ENCODE measurements at places on chromosomes 4 and X.

GRCh38 chr4:5798462-5798861 lies 87.5 kb downstream of the EVC start:
- DNase-seq: peak; percentile 7

DNA sequence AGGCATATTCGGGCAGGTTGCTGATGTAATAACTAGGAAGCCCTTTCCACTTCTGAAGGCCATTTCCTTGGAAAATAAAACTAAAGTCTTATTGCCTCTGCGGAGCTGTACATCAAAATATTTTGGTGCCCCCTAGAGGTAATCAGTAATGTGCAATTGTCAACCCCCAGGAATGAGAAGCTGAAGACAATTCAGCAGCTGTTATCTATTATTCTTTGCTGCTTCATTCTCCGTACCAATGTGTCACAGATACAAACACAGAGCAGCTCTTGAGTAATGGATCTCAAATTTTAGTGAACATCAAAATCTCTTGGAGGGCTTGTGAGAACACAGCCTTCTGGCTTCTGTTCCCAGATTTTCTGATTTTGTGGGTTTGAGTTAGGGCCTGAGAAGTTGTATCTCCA lies 3.5 kb upstream of the SLIT2 start:
- peak; percentile 88 for DNase-seq

DNA sequence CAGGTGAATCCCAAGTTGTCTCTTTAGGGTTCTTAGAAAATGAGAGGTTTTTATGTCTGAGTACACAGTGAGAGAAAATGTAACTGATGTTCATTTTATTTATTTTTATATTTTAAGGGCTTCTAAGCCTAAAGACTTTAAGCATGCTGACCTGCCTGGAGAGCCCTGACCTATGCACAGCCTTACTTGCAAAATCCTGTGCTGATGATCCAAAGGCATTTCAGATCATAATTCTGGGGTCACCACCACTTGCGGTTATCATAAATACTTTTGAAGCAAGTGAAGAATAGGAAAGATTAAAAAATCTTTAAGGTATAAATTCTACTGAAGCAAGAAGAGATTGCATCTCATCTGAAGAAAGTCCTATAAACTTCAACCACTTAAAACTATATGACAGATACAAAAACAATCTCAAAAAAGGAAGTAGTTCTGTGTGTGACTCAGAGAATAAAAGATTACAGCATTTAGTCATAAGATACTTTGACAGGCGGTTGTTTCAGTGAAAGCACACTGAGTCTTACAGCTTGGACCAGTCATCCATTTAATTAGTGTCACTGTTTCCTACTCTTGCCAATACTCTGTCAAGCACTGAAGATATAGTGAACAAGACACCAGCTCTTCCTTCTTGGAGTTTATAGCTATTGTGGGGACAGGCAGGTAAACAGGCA lies 245.2 kb upstream of the DIPK2B start:
- peak; percentile 43 for DNase-seq

DNA sequence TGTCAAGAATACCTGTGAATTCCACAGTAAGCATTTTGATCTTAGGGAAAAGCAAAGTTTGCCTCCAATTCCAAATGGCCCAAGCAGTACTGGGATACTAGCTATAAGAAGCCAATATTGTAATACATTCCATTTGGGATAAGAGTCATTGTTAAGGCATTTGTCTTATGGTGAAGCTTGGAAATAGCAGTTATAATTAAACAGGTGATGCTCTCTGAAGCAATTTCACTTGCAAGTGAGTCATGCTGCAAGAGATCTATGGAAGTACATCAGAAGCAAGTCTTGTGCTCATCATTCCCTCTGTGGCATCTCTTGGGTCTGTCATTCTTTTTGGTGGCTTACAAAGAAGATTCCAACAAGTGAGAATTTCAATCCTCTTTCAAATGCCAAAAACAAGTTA lies 386.4 kb upstream of the RPS6KA3 start:
- DNase-seq: no peak

DNA sequence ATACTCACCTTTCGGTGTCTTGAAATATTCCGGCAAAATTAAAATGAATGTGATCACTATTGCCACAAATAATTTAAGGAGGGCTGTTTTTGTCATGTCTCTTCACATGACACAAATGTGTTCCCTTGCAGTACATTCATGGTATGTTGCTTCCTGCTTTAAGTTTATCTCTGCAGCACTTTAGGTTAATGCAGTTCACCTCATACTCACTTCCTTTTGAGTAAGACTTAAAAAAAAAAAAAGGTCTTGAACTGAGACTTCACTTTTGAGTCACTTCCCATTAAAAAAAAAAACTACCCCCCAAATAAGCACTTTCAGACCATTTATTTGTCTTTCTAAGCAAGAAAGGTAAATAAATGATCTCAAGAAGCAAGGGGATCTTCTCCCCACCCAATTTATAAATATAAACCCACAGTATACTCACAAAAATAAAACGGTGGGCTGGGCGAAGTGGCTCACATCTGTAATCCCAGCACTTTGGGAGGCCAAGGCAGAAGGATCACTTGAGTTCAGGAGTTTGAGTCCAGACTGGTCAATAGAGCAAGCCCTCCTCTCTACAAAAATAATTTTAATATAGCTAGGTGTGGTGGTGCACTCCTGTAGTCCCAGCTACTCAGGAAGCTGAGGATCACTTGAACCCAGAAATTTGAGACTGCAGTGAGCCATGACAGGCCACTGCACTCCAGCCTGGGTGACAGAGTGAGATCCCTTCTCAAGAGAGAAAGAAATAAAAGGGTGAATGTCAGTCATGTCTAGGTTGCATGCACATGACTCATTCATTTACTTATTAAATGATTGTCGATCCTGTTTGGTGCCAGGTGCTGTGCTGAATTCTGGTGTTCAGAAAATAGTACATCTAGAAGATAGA lies at the start of gene TMEM156:
Gene TMEM156, minus strand, starts transcription at position 192 of the 868 bp plus-strand sequence. Its CDS starts 96 bp downstream, at position 96.
- no peak for DNase-seq

GRCh38 chr4:36226430-36227227 lies 17.7 kb downstream of the ARAP2 start:
- no peak for DNase-seq

DNA sequence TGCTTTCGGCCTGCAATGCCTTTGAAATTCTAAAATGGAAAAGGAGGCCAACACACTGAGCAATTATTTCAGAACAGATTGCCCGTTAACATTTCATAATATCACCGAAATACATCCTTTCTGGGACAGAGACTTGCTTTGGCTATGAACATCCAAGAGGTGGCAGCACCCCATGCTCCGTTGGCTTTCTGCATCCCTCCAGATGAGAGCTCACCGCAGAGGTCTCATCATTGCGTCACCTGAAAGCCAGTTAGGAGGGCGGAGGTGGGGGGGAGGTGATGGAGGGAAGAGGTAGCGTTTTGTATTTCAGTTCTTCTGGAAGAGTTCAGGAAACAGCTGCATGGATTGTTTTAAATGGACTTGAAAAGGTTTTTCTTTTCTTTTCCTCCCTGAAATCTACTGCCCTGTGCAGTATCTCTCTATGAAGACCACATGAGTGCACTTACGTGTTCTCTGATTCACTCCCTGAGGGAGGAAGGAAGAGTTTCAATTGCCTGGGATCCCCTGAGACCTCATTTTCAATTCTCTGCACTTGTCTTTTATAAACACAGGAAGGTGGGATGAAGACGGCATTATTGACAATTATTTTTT lies 166.8 kb upstream of the PGRMC2 start:
- DNase-seq: peak; percentile 92

- no peak for DNase-seq
Measured at GRCh38 chrX:41350150-41350975, 16.4 kb downstream of the DDX3X start.

GRCh38 chrX:150569155-150569477 lies 695 bp downstream of the MTM1 start:
- DNase-seq: peak; percentile 25

DNA sequence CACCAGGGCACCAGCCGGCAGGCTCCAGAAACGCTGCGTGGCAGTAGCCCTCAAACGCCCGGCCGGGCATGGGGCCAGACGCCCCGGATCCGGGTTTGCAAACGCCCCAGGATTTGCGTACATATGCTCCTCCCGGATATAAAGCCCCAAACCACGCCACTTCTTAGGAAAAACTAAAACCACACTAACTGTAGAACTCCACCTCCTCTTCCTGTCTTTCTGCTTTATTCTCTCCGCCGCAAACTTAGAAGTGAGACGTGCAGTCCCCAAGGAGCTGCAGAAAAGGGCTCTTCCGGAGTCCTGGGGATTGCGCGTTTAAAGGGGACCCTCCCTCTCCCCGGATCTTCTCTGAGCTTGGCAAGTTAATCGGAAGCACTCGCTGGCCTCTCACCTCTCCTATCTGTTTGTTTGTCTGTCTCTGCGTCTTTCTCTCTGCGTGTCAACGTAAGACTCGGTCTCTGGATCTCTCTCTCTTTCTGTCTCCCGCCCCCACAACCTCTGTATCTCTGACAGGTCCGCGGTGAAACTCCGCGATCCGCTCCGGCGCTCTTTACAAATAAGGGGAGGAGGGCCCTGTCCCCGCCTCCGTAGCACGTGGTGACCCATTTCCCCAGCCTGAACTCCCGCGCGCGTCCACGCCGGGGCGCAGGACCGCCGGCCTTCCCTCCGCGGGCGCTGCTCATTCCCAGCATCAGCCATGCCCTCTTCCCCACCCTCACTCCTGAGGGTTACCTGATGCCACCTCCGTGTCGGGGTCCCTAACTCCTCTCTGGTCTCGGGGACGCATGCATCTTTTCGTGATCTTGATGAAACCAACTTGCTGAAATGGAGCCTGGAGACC lies at the start of gene SLC39A8:
Gene SLC39A8, minus strand, starts transcription at position 529 of the 841 bp plus-strand sequence. CDS start 820 bp downstream, outside the sequence.
- peak; percentile 79 for DNase-seq

DNA sequence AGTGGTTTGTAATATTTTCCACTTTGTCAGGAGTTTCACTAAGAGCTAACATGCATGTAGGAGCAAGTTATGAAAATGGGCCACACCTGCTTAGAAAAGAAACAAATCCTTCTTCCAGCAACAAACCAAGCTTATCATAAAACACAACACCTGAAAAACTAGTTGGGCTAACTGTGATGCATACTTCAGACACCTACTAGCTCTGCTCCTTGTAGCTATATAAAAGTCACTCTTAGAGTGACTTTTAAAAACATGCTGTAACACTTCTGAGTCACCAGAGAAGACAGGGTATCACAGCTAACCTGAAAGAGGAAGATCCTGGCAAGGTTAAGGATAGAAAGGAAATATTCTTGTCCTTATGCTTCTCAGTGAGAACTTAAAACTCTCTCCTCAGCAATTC lies 3.6 kb upstream of the SLAIN2 start:
- peak; percentile 30 for DNase-seq

DNA sequence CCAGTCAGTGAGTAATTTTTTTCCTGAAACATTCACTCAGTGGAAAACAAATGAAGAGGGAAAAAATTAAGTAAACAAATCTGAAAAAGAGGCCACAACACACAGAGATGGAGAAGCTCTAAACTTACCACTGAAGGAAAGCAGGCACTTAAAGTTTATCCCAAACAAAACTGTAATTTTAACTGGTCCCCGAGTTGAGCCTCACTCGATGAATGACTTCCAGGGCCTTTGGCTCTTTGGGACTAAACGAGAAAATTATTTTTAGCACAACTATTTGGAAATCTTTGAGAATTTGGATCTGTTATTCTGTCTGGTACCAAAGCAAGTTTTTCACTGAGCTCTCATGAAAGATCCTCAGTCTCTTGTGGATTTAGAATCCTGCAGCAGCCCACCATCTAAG lies at the start of gene C1QTNF7:
Gene C1QTNF7, plus strand, starts transcription at position 333 of the 400 bp plus-strand sequence. CDS start 7,711 bp downstream, outside the sequence.
- peak; percentile 7 for DNase-seq

DNA sequence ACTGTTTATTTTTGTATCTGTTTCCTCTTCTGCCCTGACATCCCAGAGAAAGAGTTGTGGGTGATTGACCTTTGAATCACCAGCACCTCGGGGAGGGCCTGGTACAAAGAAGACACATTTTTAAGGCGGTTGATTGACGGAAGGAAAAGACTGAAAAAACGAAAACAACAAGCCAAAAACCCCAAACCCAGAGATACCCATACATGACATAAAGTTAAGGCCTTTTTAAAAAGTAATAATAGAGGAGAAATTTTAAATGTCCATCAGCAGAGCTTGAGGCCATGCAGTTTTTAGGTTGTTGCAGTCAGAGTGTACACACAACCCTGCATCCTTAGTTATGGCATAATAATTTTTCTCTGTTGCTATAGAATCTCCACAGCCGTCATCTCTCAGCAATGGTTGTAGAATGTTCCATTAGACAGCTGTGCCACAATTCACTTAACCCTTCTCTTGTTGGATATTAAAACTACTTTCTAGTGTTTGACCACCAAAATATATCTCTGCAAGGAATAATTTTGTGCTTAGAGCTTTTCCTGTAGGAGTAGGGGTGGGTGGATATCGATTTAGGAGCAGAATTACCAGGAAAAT lies 110.2 kb downstream of the GNL3L start:
- peak; percentile 3 for DNase-seq

DNA sequence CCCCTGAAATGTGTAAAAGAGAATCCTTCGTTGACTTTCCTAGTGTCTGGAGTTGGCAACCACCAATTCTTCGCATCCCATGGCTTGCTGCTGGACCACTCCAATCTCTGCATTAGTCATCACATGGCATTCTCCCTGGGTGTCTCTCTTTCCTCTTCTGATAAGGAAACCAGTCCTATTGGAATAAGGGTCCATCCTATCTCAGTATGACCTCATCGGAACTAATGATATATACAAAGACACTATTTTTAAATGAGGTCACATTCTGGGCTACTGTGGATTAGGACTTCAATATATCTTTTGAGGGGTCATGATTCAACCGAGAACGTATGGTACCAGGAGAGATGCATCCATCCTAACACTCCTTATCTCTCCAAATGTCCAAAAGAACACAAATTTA lies 259.1 kb upstream of the CPEB2 start:
- no peak for DNase-seq

GRCh38 chr4:1260418-1261106 lies 11.6 kb upstream of the CTBP1 start:
- no peak for DNase-seq

DNA sequence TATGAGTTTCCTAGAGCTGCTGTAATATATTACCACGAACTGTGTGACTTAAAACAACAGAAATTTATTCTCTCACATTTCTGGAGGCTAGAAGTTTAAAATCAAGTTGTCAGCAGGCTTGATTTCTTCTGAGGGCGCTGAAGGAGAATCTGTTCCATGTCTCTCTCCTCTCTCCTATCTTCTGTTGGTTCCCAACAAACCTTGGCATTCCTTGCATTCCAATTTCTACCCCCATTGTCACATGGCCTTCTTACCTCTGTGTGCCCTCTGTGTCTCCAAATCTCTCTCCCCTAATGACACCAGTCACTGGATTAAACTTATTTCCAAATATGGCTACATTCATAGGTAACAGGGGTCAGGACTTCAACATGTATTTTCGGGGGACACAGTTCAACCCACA lies 672.7 kb downstream of the RPA4 start:
- no peak for DNase-seq

GRCh38 chr4:61583696-61584095 lies 383.6 kb downstream of the ADGRL3 start:
- DNase-seq: no peak

GRCh38 chr4:150161109-150161508 lies 82.9 kb downstream of the DCLK2 start:
- no peak for DNase-seq

DNA sequence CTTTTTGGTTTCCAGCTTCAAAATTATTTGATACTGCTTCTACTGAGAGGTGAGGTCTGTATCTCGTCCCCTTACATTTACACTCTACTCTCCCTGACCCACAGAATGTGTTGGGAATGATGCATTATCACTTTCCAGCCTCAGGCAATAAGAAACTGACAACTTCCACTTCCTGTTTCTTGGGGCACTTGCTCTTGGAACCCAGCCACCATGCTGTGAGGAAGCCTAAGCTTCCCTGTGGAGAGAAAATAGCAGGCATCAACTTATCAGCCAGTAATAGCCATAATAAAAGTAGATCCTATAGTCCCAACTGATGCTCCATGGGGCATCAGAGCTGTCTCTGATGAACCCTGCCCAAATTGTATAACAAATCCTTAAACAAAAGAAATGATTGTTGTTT lies 32.6 kb downstream of the RELL1 start:
- no peak for DNase-seq

- DNase-seq: no peak
Measured at GRCh38 chr4:108730579-108730978, 32.3 kb downstream of the ETNPPL start.

Data from fibroblast of gingiva (primary cell).